ENCODE measurements at places on chromosomes 2 and 18. TPM values are rescaled to one million over a fixed set of nuclear protein-coding genes. Genes with fewer than 3 reads are reported as not detected.

DNA sequence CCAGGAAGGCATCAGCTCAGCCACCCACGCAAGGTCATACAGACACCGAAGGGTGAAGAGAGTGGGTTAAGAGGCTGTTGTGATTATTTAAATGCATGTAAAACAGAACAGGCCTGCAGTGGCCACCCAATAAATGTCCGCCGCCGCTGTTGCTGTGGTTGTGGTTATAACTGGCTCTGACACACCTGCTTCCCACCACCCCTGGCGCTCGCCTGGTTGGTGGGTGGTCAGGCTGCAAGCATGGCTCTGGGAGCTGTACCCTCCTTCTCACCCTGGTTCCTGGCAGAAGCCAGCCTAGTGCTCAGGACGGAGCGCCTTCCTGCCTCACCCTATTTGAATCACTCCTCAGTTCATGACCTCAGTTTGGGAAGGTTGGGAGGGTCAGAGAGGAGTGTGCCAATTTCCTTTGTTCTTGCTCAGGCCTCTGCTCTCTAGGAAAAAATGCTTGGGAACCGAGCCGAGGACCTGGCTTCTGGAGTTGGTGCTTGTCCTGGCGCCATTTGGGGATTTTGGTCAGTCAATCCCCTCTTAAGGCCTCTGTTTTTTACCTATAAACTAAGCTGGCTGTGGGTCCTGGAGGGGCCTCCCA, 5.3 kb upstream of the CRYBA2 start:
- DNase-seq, result no peak

GRCh38 chr18:63975628-63976027, 5.7 kb downstream of the SERPINB8 start:
- DNase-seq, result no peak

GRCh38 chr18:7824970-7825369, 257.9 kb downstream of the PTPRM start:
- no peak for DNase-seq

GRCh38 chr2:229087843-229088516, 183.1 kb downstream of the PID1 start:
- DNase-seq, result peak; percentile 26

- DNase-seq, result no peak
These were observed 709.6 kb downstream of the SOCS6 start for GRCh38 chr18:70998490-70998889.

- peak; percentile 98 for DNase-seq
These were observed 72.0 kb upstream of the ZCCHC2 start for GRCh38 chr18:62450546-62451410.

GRCh38 chr2:169344736-169345485, 17.4 kb downstream of the LRP2 start:
- no peak for DNase-seq

DNA sequence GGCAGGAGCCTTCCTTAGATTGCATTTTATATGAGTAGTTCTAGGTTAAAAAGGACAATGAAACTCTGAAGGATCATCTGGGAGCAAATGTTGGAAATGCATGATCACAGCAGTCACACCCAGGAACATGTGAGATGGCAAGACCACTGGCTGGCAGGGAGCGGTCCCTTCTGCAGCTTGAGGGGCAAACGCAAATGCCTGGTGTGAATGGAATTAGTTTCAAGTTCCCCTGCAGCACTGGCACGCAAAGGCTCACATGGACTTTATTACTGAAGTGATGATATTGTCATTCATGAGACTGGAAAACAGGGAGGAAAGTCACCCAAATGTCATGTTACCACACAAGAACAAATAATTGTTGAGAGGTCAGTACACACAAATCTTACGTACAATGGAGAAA, 223.3 kb downstream of the FBXO15 start:
- no peak for DNase-seq

- peak; percentile 59 for DNase-seq
These were observed 140.8 kb downstream of the AGAP1 start for GRCh38 chr2:235634435-235635158.

DNA sequence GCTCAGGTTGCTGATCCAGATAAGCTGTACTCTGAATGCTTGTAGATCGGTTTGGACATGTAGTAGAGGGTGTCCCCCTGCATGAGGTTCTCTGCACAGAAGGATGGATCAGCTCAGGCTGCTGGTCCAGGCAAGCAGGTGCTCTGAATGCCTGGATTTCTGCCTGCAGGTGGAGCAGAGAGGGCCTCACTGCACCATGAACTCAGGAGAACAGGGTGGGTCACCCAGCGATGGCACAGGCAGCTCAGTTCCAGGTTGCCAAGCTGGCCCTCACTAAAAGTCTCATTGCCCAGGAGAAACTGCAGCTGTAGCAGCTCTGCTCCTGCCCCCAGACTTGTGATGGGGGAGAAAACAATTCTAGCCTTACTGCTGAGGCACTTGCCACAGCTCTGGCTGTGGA, 491.8 kb downstream of the XIRP2 start:
- DNase-seq, result no peak

GRCh38 chr2:239024226-239024625, 176.3 kb downstream of the TWIST2 start:
- no peak for DNase-seq

DNA sequence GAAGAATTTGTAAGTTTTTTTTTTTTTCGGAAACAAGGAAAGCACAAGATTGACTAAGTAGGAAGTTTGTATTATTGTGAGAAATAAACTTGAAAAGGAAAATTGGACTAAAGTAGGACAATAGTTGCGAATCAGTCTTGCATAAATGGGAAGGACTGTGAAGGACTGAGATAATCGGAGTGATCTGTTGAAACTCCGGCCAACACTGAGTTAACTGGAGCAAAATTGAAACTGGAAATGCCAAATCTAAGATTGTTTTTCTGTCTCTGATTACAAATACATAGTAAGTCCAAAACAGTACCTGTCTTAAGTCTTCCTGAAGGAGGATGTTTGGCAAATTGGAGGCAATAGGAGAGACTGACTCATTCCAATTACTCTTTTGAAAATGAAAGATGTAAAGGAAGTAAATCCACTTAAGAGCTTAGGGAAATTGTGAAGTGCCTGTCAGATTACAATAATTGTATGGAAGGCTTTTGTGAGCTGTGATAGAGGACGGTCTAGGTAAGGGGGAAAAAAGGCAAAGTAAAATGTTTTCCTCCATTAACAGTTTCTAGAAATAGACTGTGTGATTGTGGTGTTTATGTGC, 204.9 kb upstream of the CYRIA start:
- DNase-seq, result no peak

DNA sequence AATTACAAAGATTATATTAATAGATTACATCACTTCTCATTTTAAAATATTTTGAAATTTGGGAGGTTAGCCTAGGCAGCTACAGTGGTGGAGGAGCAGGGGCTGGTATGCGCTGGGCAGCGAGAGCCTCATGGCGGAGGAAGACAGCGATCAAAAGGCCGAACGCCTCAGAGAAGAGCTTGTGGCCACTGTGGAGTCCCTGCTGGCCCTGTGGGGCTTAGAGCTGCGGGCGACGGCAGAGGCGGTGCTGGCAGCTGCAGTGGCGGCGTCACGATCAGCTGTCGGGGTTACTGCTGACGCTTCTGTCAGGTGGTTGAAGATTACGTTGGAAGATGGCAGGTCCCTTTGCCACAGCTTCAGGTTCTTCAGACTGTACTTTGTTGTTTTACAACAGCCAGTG, 87.4 kb downstream of the ROCK2 start:
- no peak for DNase-seq

GRCh38 chr18:73261243-73261642, 393.5 kb upstream of the NETO1 start:
- no peak for DNase-seq

- no peak for DNase-seq
These were observed 24.3 kb upstream of the FAP start for GRCh38 chr2:162267496-162267895.

DNA sequence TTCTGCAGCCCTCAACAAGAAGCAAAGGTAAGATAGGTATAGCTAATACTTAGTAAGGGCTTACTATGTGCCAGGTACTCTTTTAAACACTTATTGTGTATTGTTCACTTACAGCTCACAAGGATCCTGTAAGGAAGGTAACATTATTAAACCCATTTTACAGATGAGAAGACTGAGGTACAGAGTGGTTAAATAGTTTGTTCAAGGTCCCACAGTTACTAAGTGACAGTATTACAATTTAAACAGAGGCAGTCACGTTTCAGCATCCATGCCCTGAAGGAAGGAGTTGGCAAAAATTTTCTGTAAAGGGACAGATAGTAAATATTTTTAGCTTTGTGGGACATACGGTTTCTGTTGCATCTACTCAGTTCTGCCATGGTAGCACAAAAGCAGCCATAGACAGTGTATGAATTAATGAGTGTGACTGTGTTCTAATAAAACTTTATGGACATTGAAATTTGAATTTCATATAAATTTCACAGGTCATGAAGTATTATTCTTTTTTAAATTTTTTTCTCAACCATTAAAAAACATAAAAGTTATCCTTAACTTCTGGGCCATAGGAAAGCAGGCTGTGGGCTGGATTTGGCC, 75.7 kb downstream of the LTBP1 start:
- DNase-seq, result no peak

- DNase-seq, result no peak
These were observed 2.1 kb downstream of the SLC39A10 start for GRCh38 chr2:195659114-195659513.

The ANKRD23 gene
- total RNA-seq, result 1.0 TPM

The IGFBP5 gene
- total RNA-seq, result 0.46 TPM

The ZNF521 gene
- 10.6 TPM for total RNA-seq

The DTNA gene
- 7.1 TPM for total RNA-seq

The FOXI3 gene
- total RNA-seq, result not detected

The LYG1 gene
- total RNA-seq, result 0.86 TPM

The ASTL gene
- not detected for total RNA-seq

The AQP12B gene
- total RNA-seq, result not detected

The GKN2 gene
- not detected for total RNA-seq

Measured in LHCN-M2 (cell line).